CD4-positive, alpha-beta T cell treated with Interleukin-6 at 100 ng/mL for 8 hours (primary cell): ENCODE measurements at places on chromosomes 11 and 22.

DNA sequence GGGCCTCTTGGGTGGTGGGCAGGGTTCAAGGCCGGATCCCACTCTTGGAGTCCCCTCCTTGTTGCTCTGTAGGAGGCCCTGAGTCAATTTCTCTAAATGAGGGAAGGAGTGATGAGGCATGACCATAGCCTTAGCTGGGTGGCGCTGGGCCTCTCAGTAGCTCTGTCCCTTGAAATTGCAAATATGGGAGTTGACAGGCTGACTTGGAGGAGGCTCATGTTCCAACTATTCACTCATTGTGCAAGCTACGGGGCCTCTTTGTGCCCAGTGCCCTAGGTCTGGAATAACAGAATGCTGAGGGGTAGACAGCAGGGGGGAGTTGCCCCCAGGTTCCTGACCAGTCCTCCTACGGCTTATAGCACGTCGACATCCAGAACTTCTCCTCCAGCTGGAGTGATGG lies 8.0 kb downstream of the SELENOM start:
- DNase-seq, result no peak

- peak; percentile 5 for DNase-seq
Measured at GRCh38 chr22:36027935-36028645, 534 bp downstream of the RBFOX2 start.

DNA sequence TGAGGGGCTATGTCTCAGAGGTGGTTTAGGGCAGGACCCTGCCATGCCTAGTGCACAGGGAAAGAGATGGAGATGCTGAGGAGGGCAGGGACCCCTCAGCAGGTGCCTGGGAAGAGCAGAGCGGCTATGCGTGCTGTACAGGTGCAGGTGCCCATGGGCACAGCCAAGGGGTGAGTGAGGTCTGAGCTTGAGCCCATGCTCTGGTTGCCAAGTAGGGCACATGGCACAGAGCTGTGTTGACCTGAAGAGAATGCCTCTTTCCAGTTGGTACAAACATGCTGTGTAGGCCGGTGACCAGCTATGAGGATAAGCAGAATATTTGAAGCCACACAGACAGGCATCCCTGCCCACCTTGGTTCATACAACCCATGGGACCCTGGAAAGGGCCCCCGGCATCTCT lies 65.8 kb upstream of the NECTIN1 start:
- no peak for DNase-seq

DNA sequence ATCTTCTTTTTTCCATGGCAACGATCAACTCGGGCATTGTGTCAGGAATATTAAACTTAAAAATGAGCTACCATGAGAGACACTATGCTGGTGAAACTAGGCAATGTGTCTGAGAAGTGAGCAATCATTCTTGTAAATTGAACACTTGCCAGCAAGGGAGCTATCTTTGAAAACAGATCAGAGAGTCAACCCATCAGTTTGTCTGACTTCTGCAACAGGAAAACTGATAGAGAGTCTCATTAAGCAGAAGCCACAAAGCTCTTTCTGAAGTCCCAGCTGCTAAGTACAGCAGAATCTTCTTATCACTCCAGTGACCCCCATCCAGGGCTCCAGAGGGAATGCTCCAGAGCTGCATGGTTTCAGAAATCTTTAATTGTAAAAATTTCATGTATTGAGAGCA lies 114.7 kb downstream of the MSANTD4 start:
- DNase-seq, result no peak

- no peak for DNase-seq
Measured at GRCh38 chr11:128832121-128832497, 35.0 kb downstream of the KCNJ1 start.
